Activated T-helper 17 cell treated with anti-CD3 and anti-CD28 coated beads, Interleukin-2, amount 50 U/mL, for 72 hours (primary cell): ENCODE measurements at places on chromosomes 7 and 10. TPM values are rescaled to one million over a fixed set of nuclear protein-coding genes. Genes with fewer than 3 reads are reported as not detected.

DNA sequence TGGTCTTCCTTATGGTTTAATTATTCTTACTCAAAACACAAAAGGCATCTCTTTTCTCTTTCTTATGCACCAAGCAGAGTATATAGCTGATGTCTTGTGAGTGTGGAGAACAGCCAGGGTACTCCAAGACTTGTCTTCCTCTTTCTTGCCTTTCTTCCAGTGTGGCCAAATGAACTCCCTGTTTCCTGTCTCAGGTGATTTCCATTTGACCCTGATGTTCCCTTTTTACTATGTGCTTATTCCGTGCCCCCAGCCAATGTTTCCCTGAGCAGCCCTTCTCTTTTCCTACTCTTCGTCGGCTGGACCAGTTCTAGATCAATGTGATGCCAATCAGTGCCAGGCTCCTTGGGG, 12.6 kb downstream of the OR9A4 start:
- H3K36me3 ChIP-seq, result no peaks in the 10 kb centered on the region
- no peak overlapping the region for H3K4me3 ChIP-seq
- H3K4me1 ChIP-seq, result no peaks in the 10 kb centered on the region
- peaks cover 5% of the 10 kb centered on the region for H3K27me3 ChIP-seq
- ATAC-seq, result no peak

Gene LEP
- total RNA-seq, result not detected

Gene FKBP6
- total RNA-seq, result not detected

DNA sequence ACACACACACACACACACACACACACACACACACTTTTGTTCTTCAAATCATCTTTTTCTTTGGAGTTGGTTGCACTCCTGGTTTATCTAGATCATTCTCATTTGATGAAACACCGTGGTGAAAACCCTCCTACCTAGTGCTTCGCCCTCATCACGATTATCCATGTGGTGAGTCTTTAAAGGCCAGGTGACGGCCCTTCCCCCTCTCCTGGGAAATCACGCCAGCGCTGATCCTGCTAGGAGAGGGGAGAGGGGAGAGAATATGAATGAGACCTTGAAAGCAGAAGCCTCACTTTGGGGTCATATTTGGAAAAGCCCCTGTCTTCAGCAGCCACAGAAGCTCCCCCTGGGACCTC, 103.9 kb upstream of the LRRC4 start:
- peaks cover 7% of the 10 kb centered on the region for H3K36me3 ChIP-seq
- peak overlapping the region; percentile 71 for H3K4me3 ChIP-seq
- ATAC-seq, result no peak
- no peak overlapping the region for H3K27ac ChIP-seq
- peaks cover 8% of the 10 kb centered on the region for H3K4me1 ChIP-seq

Gene NPTX2
- total RNA-seq, result not detected
